Activated naive CD8-positive, alpha-beta T cell treated with anti-CD3 and anti-CD28 coated beads, Interleukin-2, amount 50 U/mL, for 24 hours (primary cell): ENCODE measurements at places on chromosomes 7 and 10.

- DNase-seq = no peak
Observed at GRCh38 chr7:131219312-131220041, 108.2 kb upstream of the MKLN1 start.

DNA sequence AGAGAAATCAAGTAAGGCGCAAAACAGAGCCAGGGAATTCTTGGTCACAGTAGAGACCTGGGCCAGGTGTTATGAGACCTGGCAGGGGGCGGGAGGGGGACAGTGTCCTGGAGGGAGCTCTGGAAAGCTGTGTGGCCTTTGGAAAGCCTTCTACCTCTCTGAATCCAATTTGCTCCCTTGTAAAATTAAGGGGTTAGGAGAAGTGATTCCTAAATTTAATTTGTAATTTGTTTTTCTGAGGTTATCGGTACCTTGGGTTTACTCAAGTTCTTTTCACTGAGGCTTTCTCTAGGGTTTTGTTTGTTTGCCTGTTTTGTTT, 920.8 kb downstream of the TYW1 start:
- no peak for DNase-seq

- DNase-seq = no peak
Observed at GRCh38 chr10:14093730-14094484, 236.8 kb downstream of the FRMD4A start.

- DNase-seq = no peak
Observed at GRCh38 chr10:12954866-12955265, 46.6 kb downstream of the CCDC3 start.
